ENCODE measurements at places on chromosomes 2 and 18. TPM values are rescaled to one million over a fixed set of nuclear protein-coding genes. Genes with fewer than 3 reads are reported as not detected.

The DLX1 gene
- not detected for total RNA-seq

DNA sequence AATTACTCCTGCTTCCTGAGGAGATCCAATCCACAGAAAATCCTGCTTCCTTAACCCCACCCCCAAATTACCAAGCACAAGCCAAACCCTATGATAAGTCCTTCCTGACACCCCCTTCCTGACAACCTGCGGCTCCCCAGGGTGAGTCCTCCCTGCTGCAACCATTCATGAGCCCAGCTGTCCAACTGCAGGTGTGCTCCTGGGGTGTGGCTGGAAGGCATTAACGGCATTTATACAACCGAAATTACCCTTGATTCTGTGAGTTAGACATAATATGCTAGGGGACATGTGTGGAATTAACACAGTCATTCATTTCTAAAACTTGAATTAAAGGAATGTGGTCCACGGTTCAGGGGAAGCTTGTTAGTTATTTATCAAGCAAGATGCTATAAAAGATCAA is 119.0 kb upstream of the ALKAL2 start:
- no peak for DNase-seq

- no peak for DNase-seq
Measured at GRCh38 chr2:9191041-9191481, 15.6 kb upstream of the ASAP2 start.

DNA sequence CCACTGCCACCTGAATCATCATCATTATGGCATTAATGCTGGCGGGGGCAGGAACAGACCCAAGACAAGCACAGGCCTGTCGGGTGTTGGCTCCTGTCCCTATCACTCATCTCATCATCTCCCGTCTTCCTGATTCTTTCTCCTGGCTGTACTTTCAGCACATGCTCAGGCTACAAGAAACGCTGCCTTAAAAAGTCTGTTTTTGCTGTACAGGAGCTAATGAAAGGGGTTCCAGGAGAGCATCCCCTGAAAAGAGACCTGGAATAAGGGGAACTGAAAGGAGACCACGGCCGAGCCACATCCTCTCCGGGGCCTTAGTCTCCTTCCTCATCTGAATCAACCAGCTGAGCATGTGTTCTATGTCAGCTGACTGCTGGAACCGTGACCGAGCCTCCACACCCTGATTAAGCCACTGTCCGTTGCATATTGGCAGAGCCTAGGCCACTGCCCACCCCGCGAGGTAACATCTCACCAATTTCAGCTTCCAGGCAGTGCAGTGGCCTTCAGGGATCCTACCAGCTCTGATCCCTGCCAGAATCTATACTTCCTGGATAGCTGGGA is 62.6 kb downstream of the DNMT3A start:
- no peak for DNase-seq

The UGT1A10 gene
- total RNA-seq = not detected

- DNase-seq = no peak
Measured at GRCh38 chr2:1628893-1629292, 115.4 kb downstream of the PXDN start.

DNA sequence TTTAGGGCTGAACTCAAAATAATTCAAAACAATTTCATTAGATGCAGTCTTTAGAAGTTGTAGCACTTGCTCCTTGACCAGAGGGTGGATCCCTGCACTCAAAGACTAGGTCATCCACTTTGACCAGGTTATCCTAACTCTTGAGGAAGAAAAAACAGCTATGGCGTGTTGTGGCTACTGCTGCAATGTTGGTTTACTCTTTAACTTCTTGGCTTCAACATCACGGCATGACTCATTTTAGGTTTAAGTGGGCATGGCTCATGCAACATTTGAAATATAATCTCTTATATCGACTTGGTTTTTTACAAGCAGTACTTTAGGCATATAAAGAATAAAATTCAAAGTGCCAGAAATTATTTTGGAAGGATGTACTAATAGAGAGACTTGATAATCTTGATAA is 35.4 kb downstream of the ANKRD29 start:
- no peak for DNase-seq

DNA sequence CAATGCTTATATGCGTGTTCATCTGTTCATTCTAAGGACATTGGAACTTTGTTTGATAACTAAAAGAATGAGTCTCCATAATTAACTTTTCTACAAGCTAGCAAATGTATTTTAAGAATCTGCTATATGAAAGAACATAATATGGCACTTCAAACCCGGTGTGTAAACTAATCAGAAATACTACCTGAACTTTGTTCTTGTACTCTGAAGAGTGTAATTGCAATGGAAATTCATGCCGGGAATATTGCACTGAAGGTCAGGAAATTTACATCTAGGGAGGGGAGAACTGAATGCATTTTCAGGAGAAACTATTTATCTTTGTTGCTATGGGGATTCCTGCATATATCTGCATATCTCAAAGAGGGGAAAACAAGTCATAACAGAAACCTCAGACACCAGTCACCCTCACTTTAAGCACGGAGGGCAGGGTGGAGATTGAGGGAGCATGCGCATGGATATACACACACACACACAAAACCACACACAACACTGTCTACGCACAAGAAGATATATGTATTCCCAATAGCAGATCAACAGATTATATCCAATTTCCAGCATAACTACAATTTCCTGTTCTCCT is 76.2 kb downstream of the DTNA start:
- no peak for DNase-seq

GRCh38 chr2:70128005-70128404 is 40.7 kb downstream of the PCBP1 start:
- no peak for DNase-seq

The CAPG gene
- 71.7 TPM for total RNA-seq

The GPR35 gene
- total RNA-seq = 16.2 TPM

The INHBB gene
- total RNA-seq = not detected

GRCh38 chr2:58051445-58051844 is 4.8 kb downstream of the VRK2 start:
- no peak for DNase-seq

The GPR45 gene
- not detected for total RNA-seq

GRCh38 chr2:126831234-126832005 is 67.3 kb upstream of the TEX51 start:
- DNase-seq = no peak

The SMAD4 gene
- total RNA-seq = 121 TPM

The IL1R1 gene
- 2.2 TPM for total RNA-seq

DNA sequence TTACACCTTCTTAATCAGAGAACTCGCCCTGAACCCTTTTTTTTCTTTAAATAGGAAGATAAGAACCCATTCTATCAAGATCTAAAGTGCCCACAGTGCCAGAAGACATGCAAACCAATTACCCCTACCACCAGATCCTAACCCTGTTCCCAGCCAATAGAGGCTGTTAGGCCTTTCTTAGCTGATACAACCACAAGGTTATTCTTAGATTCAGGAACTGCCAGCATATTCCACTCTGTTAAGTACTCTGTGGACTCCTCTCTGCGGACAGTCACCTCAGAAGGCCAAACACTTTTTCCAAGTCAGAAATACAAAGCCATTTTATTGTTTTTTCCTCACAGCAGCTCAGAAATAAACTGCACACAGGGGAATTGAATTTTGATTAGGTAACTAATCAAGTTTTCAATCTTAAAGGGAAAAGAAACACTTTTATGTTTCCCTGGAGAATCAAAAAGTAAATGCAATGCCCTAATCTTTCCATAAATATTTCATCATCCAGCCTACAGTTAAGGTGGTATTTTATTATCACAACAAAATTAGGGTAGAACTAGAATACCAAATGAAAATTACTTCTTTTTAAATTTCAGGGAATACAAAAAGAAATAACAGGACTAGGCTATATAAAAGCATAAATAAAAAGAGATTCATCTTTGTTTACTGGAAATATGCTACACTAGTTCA is 111.4 kb downstream of the NBAS start:
- no peak for DNase-seq

The GNAL gene
- 0.38 TPM for total RNA-seq

The CYS1 gene
- not detected for total RNA-seq

The PROM2 gene
- 0.30 TPM for total RNA-seq

The PDE11A gene
- not detected for total RNA-seq

GRCh38 chr2:197606180-197606579 is 69.2 kb downstream of the RFTN2 start:
- DNase-seq = no peak

DNA sequence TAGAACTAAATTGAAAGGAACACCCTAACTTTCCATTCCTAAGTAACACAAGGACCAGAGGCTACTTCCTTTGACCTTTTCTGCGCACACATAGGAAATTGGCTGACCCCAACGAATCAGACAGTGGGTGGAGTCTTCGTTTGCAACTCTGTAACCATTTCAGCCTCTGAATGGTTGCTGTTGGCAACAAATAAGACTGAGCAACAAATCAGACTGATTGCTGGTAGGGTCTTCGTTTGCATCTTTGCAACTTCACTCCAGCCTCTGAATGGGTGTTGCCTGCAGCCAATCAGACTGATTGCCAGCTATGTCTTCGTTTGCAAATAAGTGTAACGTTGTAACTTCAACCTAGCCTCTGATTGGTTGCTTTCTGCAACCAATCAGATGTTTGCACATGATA is 34.6 kb downstream of the USP40 start:
- DNase-seq = no peak

GRCh38 chr2:122478117-122478516 is 722.7 kb downstream of the TSN start:
- no peak for DNase-seq

The CERKL gene
- total RNA-seq = 0.06 TPM

DNA sequence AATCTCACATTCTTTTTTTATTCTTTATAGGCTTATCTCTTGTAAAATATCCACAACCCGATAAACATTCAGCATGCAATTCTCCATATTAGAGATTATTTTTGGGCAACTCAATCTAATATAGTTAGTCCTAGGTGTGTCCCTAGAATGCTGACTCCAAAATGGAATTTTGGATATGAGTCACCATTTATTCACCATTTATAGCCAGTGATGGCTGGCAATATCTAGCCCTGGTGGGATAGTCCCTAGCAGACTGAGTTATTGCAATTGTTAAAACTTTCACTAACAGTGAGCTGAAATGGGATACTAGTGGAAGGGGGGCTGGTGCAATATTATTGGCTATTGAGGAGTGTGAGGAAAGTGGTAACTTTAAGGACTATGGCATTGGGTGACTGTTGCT is 401.6 kb downstream of the SLC4A3 start:
- DNase-seq = no peak

The DUSP2 gene
- 37.2 TPM for total RNA-seq

GRCh38 chr2:18423636-18424035 is 136.8 kb downstream of the RDH14 start:
- no peak for DNase-seq

- DNase-seq = no peak
Measured at GRCh38 chr18:36382854-36383253, 85.3 kb downstream of the FHOD3 start.

- DNase-seq = no peak
Measured at GRCh38 chr2:191838526-191838925, 8.4 kb downstream of the CAVIN2 start.

DNA sequence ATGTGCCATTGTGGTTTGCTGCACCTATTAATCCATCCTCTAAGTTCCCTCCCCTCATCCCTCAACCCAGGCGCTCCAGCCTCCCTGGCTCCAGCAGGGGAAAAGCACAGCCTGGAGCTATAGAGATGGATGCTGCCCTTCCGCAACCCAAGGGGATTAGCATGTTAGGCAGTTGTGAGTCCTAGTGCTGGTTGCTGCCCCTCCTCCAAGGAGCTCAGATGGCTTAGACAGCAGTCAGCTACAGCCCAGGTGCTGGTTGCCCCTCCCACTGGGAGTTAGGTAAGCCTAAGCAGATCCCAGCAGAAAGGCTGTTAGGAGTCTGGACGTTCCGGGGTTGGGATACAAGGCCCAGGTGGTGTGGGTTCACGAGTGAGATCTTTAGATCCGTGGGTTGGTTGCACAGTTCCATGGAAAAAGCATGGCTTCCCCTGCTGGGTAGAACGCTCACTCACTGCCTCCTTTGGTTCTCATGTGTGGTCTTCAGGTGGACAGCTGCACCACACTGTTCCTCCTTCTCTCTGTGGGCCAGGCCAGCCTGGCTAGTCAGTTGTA is 446.1 kb downstream of the ZNF804A start:
- DNase-seq = no peak

The EVA1A gene
- not detected for total RNA-seq

DNA sequence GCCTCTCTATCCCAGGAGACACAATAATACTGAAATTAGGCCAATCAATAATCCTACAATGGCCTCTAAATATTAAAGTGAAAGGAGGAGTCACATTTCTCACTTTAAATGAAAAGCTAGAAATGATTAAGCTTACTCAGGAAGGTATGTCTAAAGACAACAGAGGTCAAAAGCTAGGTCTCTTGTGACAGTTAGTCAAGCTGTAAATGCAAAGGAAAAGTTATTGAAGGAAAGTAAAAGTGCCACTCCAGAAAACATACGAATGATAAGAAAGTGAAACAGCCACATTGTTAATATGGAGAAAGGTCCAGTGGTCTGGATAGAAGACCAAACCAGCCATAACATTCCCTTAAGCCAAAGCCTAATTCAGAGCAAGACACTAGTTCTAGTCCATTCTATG is 9.5 kb downstream of the SESTD1 start:
- DNase-seq = no peak

GRCh38 chr2:220432645-220433044 is 805.2 kb downstream of the SLC4A3 start:
- DNase-seq = no peak

DNA sequence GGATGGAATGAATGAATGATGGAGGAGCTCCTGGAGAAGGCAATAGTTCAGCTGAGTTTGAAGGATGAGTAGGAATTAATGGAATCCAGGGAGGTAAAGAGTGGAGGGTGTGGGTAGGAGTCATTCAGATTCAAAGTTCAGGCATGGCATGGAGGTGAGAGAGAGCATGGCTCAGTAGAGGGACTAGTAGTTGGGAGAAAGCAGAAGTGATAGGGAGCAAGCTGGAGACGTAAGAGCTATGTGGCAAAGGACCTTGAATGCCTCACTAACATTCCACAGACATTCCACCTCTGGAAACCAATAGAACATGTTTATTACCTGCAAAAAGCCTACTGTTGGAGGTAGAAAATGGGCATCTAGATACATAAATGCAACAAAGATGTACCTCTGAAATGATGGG is 170.1 kb downstream of the HAUS1 start:
- DNase-seq = no peak

DNA sequence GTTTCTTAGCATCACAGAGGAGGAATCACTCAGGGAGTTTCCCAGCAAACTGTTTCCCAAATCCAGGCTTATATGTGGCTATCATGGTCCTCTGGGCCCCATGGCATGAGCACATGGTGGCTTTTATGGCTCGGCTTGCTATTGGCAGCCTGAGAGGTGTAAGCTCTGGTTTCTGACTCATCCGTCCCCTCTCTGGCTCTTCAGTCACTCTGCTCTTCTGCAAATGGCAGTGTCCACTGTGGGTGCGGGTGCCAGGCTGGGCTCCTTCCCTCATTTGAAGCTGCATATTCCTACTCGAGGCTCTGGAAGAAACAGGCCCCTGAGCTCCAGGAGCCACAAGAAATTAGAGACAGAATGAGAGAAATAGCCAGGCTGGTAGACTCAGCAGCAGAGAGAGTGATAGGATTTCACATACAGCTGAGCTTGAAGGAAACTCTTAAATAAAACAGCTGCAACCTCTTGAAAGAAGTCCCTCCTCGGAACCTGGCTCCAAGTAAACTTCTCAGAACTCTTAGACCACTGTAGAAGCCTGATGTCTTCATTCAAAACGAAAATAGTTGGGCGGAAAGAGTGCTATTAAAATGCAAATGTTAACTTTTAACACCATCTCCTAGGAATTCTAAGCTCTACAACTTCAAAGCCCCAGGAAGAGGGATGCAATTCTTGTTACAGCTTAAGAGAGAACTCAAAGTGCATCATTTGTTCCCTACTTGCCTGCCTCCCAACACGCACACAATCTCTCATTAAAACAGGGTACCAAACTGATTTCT is 212.6 kb upstream of the SP5 start:
- DNase-seq = no peak

Data from T-cell (primary cell).